ENCODE measurements at places on chromosomes 11 and 22. TPM values are rescaled to one million over a fixed set of nuclear protein-coding genes. Genes with fewer than 3 reads are reported as not detected.

NFAM1 gene
- total RNA-seq, result 0.07 TPM

WNT11 gene
- total RNA-seq, result not detected

VWCE gene
- total RNA-seq, result 1.9 TPM

TTC36 gene
- total RNA-seq, result 1.3 TPM
